Heart left ventricle (tissue), 16 donors: ENCODE measurements at places on chromosomes 7 and 10. TPM values are rescaled to one million over a fixed set of nuclear protein-coding genes. Genes with fewer than 3 reads are reported as not detected.

DNA sequence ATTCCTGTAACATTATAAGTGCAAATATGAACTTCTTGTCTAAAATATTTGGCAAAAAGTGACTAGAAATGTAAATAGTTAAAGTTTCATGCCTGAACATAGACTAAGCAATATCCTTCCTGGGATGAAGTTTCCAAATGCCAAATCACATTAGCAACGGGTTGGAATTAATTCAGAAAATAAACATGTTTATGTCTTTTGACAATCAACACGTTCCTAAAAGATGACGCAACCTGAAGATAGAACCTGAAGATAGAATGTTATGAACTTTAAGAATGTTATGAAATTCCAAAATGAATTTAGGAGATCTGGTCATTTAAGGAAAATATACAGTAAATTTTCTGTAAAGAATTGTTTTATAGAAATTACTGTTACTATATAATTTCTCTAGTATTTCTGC lies 9.2 kb downstream of the LAMB4 start:
- no peak overlapping the region for H3K4me3 ChIP-seq
- no peak for DNase-seq
- H3K4me1 ChIP-seq: no peaks in the 10 kb centered on the region
- H3K27ac ChIP-seq: no peak overlapping the region

DNA sequence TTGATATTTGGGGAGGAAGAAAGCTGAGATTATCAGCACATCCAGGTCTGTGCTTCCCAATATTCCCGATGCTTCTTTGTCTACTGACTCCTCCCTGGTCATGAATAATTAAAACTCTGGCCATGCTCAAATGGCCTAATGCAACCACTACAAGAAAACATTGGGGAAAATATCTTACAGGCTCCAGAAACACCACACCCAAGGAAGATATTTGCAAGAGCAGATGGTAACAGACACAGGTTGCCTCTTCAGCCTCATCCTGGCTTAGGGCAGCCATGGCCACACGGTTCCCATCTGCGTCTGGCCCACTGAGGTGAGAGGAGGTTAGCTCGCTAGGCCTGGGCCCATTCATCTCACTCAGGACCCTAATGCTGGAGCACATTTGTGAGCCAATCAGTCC lies 108.4 kb upstream of the SDK1 start:
- no peaks in the 10 kb centered on the region for H3K27me3 ChIP-seq
- H3K36me3 ChIP-seq: no peaks in the 10 kb centered on the region
- no peak for DNase-seq

DNA sequence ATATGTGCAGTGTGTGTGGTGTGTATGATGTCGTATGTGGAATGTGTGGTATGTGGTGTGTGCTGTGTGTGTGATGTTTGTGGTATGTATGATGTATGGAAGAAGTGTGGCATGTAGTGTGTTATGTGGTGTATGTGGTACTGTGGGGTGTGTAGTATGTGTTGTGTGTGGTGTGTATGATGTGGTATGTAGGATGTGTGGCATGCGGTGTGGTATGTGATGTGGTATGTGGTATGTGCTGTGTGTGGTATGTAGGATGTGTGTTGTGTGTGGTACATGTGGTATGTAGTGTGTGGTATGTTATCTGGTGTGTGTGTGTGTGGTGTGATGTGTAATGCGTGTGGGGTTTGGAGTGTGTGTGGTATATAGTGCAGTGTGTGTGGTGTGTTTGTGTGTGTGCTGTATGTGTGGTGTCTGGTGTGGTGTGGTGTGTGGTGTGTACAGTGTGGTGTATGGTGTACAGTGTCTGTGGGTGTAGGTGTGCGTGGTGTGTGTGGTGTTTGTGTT lies 129.6 kb downstream of the ATP6V0E2 start:
- no peaks in the 10 kb centered on the region for H3K36me3 ChIP-seq
- no peak overlapping the region for H3K27ac ChIP-seq
- no peak for DNase-seq
- no peaks in the 10 kb centered on the region for H3K4me1 ChIP-seq

DNA sequence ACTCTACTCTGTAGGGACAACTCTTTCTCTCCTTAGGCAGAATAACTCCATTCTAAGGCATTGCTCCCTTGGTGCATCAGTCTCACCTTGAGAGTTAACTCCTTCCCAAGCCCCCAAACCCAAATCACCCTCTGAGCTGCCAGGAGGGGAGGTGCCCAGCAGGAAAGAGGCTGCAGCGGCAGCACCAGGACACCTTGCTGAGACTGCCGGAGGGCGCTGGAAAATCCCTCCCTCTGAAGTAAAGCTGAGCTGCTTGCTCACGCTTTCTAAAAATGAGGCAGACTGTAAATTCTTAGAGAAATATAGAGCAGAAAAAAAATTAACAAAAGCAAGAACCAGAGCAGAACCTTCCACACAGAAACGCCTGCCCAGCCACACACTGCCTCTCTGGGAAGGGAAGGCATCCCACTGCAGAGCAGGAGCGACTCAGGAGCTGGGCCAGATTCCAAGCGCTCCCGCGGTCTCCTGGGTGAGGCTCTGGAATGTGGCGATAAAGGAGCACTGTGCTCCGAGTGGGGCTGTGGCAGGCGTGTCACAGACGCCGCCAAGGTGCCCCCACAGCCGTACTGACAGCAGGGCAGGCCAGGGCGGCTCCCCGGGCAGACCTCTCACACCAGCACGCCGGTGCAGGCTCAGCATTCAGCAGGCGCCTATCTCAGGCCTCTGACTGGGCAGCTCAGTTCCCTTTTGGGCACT lies 202.1 kb downstream of the TNS3 start:
- H3K27me3 ChIP-seq: no peaks in the 10 kb centered on the region
- DNase-seq: peak; percentile 89
- peak overlapping the region; percentile 86 for H3K27ac ChIP-seq
- peaks cover 26% of the 10 kb centered on the region for H3K36me3 ChIP-seq
- H3K4me1 ChIP-seq: peaks cover 44% of the 10 kb centered on the region

DNA sequence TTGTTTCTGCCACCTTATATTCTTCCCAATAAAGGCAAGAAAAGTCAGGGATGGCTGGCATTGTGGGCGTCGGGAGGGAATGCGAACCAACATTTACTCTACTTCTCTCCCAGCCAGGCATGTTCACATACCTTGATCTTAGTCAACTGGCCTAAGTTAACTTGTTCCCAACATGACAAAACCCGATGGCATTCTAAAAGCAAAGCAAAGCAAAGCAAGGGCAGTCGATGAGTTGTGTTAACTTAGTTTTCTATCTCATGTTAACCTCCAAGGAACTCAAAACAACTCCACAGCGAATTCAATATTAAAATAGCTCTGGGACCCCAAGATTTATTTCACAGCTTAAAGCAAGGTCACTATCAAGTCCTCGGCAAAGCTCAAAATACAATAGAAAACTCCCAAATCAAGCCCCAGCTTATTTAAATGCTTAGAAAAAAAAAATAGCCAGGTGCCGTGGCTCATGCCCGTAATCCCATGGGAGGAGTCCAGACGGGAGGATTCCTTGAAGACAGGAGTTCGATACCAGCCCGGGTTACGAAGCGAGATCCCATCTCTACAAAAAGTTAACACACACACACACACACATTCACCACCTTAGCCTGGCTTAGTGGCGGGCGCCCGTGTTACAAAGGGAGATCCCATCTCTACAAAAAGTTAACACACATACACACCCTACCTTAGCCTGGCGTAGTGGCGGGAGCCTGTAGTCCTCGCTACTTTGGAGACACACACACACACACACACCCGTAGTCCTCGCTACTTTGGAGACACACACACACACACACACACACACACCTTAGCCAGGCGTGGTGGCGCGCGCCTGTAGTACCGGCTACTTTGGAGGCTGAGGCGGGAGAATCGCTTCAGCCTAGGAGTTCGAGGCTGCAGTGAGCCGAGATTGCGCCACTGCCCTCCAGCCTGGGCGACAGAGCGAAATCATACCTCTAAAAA lies 901 bp upstream of the CCNY start:
- H3K27ac ChIP-seq: peak overlapping the region; percentile 90
- no peaks in the 10 kb centered on the region for H3K27me3 ChIP-seq
- peaks cover 40% of the 10 kb centered on the region for H3K4me1 ChIP-seq
- DNase-seq: no peak

DNA sequence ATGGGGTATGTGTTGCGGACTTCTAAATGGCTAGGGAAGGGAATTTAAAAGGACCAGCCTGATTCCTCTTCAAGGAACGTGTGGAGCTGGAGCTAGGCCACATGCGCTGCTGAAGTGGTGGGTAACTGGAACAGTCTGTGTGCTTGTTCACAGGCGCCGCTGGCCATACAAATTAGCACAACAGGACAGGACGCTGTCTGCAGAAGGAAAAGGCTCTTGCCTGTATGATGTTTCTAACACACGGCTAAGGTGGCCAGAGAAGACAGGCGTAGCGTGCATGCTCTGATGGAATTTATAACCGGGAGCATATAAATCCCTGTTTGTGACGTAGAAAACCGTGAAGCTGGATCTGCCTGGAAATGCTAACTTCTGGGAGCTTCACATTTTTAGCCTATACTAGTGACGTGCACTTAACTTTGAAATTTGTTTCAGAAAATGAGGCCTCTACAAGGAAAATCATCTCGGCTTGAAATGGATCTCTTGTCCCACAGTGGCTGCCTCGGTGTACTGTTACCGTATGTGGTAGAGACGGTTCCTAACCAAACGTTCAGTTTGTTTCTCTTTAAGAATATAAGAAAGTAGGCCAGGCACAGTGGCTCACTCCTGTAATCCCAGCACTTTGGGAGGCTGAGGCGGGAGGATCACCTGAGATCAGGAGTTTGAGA lies 569.4 kb downstream of the PTPRN2 start:
- no peaks in the 10 kb centered on the region for H3K36me3 ChIP-seq
- H3K4me1 ChIP-seq: no peaks in the 10 kb centered on the region
- H3K4me3 ChIP-seq: no peak overlapping the region
- no peak overlapping the region for H3K27ac ChIP-seq
- no peaks in the 10 kb centered on the region for H3K27me3 ChIP-seq

- H3K36me3 ChIP-seq: no peaks in the 10 kb centered on the region
- no peak overlapping the region for H3K4me3 ChIP-seq
- no peak overlapping the region for H3K27ac ChIP-seq
- DNase-seq: no peak
Observed at GRCh38 chr7:11430841-11431240, 401.2 kb downstream of the THSD7A start.

DNA sequence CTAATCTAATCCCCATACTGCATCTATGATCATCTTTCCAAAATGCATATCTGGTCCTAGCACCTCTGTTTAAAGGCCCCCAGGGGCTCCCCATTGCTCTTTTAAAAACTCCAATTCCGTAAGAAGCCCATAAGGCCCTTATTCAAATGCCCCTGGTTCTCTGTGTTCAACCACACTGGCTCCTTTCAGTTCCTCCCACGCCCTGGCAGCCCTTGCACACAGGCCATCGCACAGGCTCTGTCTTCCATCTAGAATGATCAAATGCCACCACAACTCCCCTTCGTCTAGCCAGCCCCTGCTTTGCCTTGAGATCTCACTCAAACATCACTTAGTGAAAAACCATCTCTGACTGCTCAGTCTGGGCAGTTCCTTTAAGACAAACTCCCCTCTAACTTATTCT lies 112.9 kb upstream of the LYZL2 start:
- no peak overlapping the region for H3K4me3 ChIP-seq
- H3K4me1 ChIP-seq: no peaks in the 10 kb centered on the region
- DNase-seq: no peak
- H3K27ac ChIP-seq: no peak overlapping the region

DNA sequence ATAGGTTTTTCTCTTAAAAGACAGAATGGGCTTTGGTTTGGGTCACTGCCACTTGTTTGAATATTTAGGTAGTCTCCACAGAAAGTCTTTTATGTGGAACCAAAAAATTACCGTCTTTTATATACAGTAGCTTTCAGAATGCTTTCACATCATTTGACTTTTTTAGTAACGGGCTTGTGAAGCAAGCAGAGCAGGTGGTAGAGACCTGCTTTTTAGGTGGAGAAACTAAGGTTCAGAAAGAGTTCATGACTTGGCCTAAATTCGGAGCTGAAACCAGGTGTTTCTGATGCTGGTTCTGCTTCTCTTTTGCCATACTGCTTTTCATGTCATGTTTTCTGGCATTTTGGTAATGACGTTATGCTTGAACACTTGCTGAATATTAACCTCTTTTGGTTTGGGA lies 36.3 kb downstream of the GARS1 start:
- H3K27ac ChIP-seq: no peak overlapping the region
- no peaks in the 10 kb centered on the region for H3K4me1 ChIP-seq
- no peak overlapping the region for H3K4me3 ChIP-seq
- H3K36me3 ChIP-seq: peaks cover 100% of the 10 kb centered on the region
- H3K27me3 ChIP-seq: no peaks in the 10 kb centered on the region
- DNase-seq: no peak

- no peaks in the 10 kb centered on the region for H3K27me3 ChIP-seq
- peak overlapping the region; percentile 12 for H3K27ac ChIP-seq
- peaks cover 23% of the 10 kb centered on the region for H3K4me1 ChIP-seq
- H3K4me3 ChIP-seq: no peak overlapping the region
- H3K36me3 ChIP-seq: no peaks in the 10 kb centered on the region
- DNase-seq: no peak
Observed at GRCh38 chr10:61835946-61836887, 65.3 kb upstream of the ARID5B start.

- no peak overlapping the region for H3K27ac ChIP-seq
- no peak for DNase-seq
- H3K27me3 ChIP-seq: peaks cover 10% of the 10 kb centered on the region
Observed at GRCh38 chr7:50119815-50120637, 27.0 kb upstream of the ZPBP start.

DNA sequence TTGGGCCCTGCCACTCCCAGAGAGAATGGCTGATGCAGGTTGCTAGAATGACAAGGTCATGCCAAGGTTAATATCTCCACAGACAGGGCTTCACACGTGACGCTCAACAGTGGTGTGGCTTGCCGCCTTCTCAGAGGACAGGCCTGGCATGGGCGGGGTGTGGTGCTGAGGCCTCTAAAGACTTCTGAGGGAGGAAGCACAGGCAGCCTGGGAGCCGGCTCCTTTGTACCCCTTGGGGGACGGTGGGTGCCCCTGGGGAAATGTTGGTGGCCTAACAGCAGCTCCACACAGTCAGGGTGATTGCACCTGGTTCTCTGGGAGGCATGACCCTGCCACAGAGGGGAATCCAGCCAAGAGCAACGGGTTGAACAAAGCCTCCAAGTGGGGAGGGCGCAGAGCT lies 115.1 kb downstream of the PKD1L1 start:
- H3K36me3 ChIP-seq: peaks cover 4% of the 10 kb centered on the region
- no peaks in the 10 kb centered on the region for H3K27me3 ChIP-seq
- H3K4me1 ChIP-seq: no peaks in the 10 kb centered on the region
- H3K4me3 ChIP-seq: no peak overlapping the region

The CPA2 gene
- total RNA-seq: 0.79 TPM

The BLNK gene
- total RNA-seq: 0.39 TPM

The PTF1A gene
- not detected for total RNA-seq

The KIFBP gene
- total RNA-seq: 43.1 TPM

The CCDC7 gene
- 41.3 TPM for total RNA-seq

The SCIN gene
- total RNA-seq: 0.85 TPM

The ITGB8 gene
- 16.0 TPM for total RNA-seq

The UROS gene
- total RNA-seq: 58.2 TPM

The PDLIM1 gene
- total RNA-seq: 434 TPM
